ENCODE measurements at places on chromosomes 6 and 20.

DNA sequence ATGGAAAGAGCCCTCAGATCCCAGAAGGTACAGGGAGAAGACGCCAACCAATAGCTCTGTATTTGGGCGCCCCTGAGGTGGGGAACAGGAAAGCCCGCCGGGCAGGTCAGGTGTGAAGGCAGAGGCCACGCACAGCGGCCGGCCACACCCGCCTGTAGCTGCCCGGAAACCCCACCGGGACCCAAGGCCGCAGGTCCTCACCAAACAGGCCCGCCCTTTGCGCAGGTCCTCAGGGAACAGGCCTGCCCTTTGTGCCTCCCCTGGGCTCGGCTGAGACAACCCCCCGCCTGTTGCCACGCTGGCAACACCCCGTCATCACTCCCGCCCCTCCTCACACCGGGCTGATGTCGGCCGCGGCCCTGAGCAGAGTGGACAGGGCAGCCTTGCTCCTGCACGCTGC is 44.9 kb upstream of the CHRNA4 start:
- DNase-seq = no peak

GRCh38 chr20:61772828-61773631 is 292.7 kb downstream of the TAF4 start:
- DNase-seq = no peak

GRCh38 chr6:74871757-74872156 is 334.1 kb downstream of the COL12A1 start:
- DNase-seq = no peak

- DNase-seq = no peak
These were observed 512.3 kb downstream of the HDGFL1 start for GRCh38 chr6:23081701-23082100.

DNA sequence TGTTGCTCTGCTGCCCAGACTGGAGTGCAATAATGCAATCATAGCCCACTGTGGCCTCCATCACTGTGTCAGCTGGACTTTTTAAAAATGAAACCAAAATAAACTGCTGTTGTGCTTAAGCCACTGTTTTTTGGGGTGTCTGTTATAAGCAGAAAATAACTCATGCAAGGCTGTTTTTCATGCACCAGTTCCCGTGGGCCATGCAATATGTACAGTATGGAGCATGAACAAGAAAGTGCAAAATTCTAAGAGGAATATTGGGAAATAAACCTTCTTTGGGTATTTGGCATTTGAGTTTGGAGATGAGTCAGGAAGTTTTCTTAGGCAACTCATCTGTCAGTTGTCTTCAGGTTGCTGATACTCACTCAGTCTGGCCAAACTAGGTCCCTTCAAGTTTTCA is 14.9 kb upstream of the ZFAND3 start:
- no peak for DNase-seq

DNA sequence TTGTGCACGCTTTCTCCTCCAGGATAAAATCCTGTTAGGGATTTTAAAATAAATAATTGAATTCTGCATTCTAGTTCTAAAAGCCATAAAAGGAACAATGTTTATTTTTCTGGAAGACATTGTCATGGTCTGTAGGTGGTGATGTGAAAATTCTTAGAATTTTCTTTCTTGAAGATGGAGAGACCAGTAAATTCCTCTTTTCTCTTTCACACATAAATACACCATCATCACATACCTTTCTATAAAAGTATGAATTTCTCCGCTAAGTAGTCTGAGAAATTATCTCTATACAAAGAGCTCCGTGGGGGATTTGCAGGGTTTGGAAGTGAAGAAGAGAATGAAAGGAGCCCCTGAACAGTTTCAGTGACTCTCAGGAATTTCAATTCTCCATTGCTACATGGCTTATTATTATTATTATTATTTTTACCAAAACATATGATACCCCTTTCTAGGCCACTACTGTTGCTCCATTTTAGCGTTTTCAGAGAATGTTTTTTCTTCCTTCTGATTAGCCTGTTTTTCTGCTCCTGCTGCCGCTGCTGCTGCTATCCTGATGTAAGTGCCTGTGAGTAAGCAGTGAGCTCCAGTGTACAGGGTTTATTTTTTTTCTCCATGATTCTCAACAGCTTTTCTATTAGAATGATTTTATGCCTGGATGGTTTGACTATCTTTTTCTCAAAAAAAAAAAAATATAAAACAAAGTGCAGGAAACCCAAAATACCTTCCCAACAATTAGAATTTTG is 145.8 kb downstream of the SAMD5 start:
- DNase-seq = no peak

- DNase-seq = peak; percentile 19
These were observed 48.6 kb downstream of the SLC2A10 start for GRCh38 chr20:46757754-46758678.

- no peak for DNase-seq
These were observed 232.8 kb downstream of the GJA1 start for GRCh38 chr6:121668259-121668658.

GRCh38 chr6:15818044-15818443 is 155.2 kb upstream of the DTNBP1 start:
- no peak for DNase-seq

- DNase-seq = no peak
These were observed 75.5 kb upstream of the TNFAIP3 start for GRCh38 chr6:137791281-137792159.

- no peak for DNase-seq
These were observed 48.6 kb downstream of the RALY start for GRCh38 chr20:34042262-34042661.

GRCh38 chr20:58453391-58453790 is 61.8 kb downstream of the APCDD1L start:
- DNase-seq = no peak

GRCh38 chr6:50989123-50989522 is 170.5 kb downstream of the TFAP2B start:
- DNase-seq = no peak

- no peak for DNase-seq
These were observed 172.6 kb upstream of the AGPAT4 start for GRCh38 chr6:161446296-161446925.

DNA sequence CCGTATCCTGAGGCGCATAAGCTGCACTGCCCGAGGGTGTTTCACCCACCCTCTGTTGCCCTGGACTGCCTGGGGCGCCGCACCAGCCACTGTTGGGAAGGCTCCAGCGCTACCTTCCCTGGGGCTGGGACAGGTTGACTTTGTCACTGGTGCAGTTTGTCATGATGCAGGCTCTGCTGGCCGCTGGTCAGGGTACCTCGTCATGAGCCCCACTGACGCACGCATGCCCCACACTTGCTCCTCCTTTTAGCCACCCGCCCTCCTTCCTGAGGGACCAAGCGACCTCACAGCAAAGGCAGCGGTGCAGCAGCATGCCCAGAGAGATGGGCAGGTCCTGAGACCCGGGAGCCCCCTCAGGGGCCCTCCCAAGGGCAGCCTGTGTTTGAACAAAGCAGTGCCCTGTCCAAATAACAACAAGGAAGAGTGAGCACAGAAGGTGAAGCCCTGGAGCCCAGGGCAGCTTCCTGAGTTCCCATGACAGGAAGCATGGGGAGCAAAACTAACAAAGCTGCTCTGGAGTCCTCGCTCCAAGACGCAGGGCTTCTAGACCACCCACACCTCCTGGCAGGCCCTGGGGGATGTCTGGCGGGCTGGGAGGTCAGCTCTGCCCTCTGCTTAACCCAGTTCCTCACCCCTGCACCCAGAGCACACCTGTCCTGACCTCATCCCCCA is 50.1 kb upstream of the SMOC2 start:
- DNase-seq = no peak

GRCh38 chr6:44932651-44933091 is 395.5 kb upstream of the RUNX2 start:
- DNase-seq = no peak

DNA sequence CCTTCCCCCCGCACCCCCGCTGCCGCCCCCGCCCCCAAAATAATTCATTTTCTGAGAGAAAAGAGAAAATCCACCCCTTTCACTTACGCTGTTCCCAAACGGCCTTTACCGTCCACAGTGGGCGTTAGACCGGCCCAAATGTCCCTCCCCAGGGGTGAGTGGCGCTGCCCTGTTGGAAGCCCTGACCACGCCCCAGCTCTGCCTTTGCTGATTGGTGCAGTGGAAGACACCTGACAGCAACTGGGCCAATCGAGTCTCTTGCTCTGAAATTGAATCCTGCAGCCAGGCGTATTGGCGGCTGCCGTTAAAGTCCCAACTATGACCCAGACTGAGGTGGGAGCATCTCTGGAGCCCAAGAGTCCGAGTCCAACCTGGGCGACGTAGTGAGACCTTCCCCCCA is 15.7 kb downstream of the ZFP64 start:
- no peak for DNase-seq

DNA sequence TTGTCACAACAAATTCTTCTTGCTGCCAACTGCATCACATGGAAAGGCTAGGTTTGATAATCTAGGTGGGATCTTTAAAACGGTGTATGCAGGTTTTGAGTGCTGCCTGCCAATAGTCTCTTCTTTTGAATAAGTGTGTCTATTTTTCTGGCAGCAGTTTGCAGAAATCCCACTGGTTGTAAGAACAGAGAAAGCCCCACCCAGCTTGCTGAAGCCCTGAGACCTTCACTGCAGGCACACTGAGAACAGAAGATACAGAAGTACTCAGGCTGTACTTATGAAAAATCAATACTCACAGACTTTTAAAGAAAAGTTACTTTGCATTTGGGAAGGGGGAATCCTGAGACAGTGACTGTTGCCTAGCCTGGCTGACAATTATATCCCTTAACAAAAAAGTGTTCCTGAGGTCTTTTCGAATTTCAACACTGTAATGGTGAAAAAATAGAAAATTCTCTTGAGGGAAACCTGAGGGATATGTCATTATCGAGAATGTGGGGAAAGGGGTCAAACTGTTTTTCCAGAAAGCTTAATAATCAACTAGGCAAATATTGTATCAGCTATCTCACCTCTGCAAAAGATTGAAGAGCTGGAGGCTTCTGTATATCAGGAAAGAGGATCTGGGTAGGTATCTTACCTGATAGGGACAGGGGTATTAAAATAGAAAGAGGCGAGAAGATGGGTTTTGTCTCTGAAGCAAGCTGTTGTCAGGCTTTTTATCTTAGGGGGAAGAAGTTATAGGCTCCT is 199.9 kb downstream of the LRFN2 start:
- DNase-seq = no peak

DNA sequence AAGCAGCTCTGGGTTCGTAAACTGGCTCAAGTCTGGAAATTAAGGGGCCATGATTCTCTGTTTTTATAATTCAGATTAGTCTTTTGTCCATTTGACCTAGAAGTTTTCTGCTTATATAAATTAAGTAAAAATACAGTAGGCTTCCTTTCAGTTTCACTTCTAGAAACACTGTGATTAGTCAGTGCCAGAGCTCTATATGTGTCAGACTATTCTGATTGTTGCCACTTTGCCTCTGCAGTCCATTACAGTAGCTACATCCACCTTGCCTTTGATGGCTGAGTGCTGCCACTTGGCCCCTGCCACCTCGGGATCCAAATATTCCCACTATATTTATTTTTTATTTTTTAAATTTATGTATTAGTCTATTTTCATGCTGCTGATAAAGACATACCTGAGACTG is 7.9 kb downstream of the ZC2HC1B start:
- no peak for DNase-seq

DNA sequence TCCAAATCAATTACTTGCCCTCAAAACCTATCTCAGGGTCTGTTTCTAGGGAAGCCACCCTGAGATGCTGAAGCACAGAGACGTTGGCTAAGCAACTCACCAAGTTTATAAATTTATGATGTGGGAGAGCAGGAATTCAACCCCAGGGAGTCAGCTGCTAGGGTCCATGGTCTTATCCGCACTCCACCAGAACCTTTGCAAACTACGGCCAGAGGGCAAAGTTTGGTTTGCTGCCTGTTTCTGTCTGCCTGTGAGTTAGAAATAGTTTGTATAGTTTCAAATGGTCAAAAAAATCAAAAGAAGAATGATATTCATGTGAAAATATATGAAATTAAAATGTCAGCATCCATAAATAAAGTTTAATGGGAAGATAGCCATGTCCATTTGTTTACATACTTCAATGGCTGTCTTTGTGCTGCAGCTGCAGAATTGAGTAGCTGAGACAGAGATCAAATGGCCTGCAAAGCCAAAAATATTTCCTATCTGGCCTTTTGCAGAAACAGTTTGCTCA is 83.7 kb upstream of the ZFP64 start:
- DNase-seq = no peak

GRCh38 chr20:31578448-31579138 is 26.5 kb upstream of the ID1 start:
- DNase-seq = no peak

DNA sequence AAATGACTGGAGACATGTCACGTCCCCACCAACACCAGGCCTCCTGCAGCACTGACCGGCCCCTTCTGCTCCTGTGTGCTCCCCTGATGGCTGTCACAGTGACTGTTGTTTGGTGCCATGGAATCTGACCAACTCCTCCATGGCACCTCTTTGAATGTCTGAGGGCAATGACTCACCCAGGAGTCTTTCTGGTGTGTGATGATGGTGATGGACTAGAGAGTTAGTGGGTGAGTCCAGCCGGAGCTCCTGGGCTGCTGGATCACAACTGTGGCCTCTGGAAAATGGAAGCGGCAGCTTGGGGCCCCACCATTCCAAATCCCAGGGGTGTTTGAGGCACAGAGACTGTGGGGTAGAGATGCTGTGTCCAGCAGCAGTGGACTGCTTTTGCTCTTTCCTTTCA is 133.3 kb downstream of the TFAP2C start:
- no peak for DNase-seq

GRCh38 chr20:2739042-2739398 is 46.4 kb downstream of the EBF4 start:
- no peak for DNase-seq

GRCh38 chr20:15597306-15597705 is 975.9 kb downstream of the KIF16B start:
- no peak for DNase-seq

DNA sequence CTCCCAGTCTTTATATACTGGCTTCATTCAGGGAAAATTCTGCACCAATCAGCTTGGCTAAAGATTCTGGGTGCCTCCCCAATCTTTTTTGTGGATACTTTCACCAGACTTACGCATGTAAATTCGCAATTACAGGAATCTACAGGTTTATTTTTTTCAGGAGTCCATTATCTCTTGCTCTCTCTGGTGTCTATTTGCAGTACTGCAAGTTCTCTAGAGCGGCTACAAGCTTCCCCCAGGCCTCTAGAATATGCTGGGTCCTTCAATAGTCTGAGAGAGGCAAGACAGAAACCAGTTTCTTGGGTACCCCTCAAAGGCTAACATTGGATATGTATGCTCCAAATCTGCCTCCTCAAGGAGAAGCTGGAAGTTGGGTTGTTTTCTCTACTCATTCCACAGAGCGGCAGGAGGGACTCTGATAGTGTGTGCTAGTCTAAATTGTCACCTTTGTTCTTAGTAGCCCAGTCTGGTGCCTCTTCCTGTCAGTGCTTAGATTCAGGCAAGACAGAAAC is 58.5 kb downstream of the SUN5 start:
- no peak for DNase-seq

- peak; percentile 16 for DNase-seq
These were observed 1.2 kb downstream of the GSTA5 start for GRCh38 chr6:52839124-52840055.

- DNase-seq = no peak
These were observed 551.3 kb upstream of the EPHA7 start for GRCh38 chr6:93970684-93971083.

Data from GDM1 (cell line).